ENCODE measurements at places on chromosomes 3 and 15.

DNA sequence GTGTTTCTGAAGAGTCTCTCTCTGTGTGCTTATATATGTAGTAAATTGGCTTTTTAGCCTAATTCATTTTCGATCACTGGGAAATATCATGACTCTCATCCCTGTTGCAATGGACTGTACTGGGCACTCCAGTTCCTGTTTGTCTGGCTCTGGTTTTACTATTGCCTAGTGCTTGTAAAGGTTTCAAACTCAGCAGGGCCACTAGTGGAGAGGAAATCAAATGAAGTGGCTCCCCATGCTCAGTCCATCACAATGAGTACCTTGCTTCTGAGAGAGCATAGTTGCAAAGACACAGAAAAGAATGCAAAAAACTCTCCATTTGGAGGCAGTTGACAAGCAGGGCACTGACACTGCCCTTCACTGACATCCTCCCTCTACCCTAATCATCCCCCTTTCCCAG lies 167.8 kb downstream of the TAFA4 start:
- ATAC-seq: no peak

DNA sequence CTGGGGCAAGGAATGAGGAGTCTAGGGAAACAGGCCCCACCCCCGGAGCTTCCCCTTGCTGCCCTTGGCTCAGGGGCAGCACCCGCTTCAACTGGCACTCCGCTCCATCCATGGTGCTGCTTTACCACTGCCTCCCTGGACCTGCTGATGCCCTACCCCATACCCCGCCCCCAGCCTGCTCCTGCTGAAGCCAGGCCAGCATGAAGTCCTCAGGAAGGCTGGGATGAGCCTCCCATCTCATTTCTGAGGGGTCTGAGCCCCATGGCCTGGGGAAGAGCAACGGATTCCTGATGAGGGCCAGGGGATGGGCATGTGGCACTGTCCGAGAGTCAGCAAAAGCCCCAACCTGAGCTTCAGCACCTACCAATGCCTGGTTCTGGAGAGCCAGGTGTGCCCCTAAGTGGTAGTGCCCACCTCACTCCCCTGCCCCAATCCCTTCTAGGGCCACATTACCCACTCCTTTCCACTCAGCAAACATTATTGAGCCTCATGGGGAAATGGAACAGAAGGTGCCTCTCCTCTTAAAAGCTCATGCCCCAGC lies 21.0 kb downstream of the SEC61A1 start:
- ATAC-seq: no peak

GRCh38 chr3:30131191-30131590 lies 475.2 kb upstream of the TGFBR2 start:
- ATAC-seq: no peak

GRCh38 chr15:43151688-43152087 lies 18.3 kb downstream of the TMEM62 start:
- ATAC-seq: no peak

GRCh38 chr3:64321747-64322146 lies 96.5 kb upstream of the PRICKLE2 start:
- peak; percentile 96 for ATAC-seq

GRCh38 chr15:62964251-62964650 lies 78.3 kb upstream of the TPM1 start:
- ATAC-seq: peak; percentile 78

GRCh38 chr15:71002316-71002715 lies 109.7 kb downstream of the LRRC49 start:
- no peak for ATAC-seq

DNA sequence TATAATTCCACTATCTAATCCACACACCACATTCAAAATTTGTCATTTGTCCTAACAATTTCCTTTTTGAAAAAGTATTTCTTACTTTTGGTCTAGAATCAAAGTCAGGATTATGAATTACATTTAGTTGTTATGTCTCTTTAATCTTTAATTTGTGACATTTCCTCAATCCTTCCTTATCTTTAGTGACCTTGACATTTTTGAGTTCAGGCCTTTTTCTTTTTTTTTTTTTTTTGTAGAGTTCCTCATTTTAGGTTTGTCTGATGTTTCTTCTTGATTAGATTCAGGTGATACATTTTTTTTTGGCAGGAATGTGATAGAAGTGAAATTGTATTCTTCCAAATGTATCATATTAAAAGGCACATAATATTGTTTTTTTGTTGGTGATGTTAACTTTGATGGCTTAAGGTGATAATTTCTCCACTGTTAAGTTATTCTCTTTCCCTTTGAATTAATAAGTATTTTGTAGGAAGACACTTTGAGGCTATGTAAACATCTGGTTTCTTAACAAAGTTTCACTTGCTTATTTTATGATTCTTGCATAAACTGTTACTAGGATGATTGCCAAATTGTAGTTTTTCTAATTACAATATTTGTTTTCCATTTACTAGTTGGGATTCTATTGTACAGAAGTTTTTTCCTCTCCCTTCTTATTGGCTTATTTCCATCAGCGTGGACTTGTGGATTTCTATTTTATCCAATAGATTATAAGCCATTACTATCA lies 16.3 kb downstream of the SLC35G2 start:
- ATAC-seq: no peak

DNA sequence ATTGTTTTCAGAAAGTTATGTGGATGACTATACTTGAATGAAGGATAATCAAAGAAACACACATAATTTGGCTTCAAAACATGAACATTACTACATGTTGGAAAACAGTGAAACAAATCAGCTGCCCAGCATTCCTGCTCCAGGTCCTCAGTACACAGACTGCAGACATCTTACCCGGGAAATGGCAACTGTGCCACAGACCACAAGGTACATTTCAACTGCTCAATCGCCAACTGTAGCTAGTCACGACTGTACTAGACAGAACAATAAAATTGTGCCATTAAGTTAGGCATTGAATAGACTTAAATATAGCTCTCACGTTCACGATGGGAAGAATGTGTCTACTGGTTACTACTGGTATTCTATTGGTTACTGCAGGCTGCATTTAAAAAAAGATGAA lies 5.0 kb downstream of the NAA50 start:
- no peak for ATAC-seq

Measured in SK-N-SH treated with all-trans-retinoic acid at 6 μM for 48 hours (cell line).